Thyroid gland (tissue), 4 donors: ENCODE measurements at places on chromosomes 5 and 9.

GRCh38 chr5:60835554-60835953 is 8.5 kb downstream of the ELOVL7 start:
- no peaks in the 10 kb centered on the region for H3K36me3 ChIP-seq
- H3K27me3 ChIP-seq = no peaks in the 10 kb centered on the region
- no peaks in the 10 kb centered on the region for H3K4me1 ChIP-seq

GRCh38 chr9:76665458-76665857 is 98.8 kb upstream of the PCA3 start:
- H3K4me1 ChIP-seq = no peaks in the 10 kb centered on the region
- H3K4me3 ChIP-seq = no peak overlapping the region
- no peak for DNase-seq
- H3K27me3 ChIP-seq = no peaks in the 10 kb centered on the region
- no peaks in the 10 kb centered on the region for H3K36me3 ChIP-seq

DNA sequence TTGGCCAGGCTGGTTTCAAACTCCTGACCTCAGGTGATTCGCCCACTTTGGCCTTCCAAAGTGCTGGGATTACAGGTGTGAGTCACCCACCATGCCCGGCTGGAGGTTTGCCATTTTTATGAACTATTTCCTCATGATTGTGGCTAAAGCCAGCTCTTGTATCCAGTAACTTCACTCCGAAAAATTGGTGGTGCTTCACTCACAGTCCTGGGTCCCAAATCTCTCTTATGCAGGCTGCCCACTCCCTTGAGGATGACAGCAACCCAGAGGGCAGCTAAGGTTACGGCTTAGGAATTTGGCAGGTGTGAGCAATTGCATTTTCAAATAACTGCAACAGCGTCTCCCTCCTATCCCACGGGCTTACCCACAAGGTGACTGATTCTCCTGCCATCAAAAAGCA is 23.4 kb upstream of the FUBP3 start:
- H3K27ac ChIP-seq = no peak overlapping the region
- no peak overlapping the region for H3K4me3 ChIP-seq
- DNase-seq = no peak
- peaks cover 3% of the 10 kb centered on the region for H3K4me1 ChIP-seq

- no peaks in the 10 kb centered on the region for H3K36me3 ChIP-seq
- H3K27me3 ChIP-seq = no peaks in the 10 kb centered on the region
- DNase-seq = no peak
- no peaks in the 10 kb centered on the region for H3K4me1 ChIP-seq
Observed at GRCh38 chr9:6910497-6910896, 152.7 kb downstream of the KDM4C start.

DNA sequence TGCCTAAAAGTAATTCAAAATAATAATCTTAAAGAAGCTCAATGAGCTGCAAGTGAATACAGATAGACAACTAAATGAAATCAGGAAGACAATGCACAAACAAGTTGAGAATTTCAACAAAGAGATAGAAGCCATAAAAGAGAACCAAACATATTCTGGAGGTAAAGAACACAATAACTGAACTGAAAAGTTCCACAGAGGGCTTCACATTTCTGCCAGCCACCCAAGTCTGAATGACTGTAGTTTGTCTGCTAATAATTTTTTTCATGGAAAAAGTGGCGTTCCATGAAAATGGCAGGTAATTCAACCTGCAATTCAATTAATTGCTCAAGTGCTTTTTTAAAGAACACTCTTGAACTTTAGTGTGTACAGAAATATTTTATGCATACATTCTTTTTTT is 251.3 kb downstream of the KDM4C start:
- no peak for DNase-seq
- H3K36me3 ChIP-seq = peaks cover 10% of the 10 kb centered on the region
- H3K4me3 ChIP-seq = no peak overlapping the region
- no peak overlapping the region for H3K27ac ChIP-seq
- H3K27me3 ChIP-seq = no peaks in the 10 kb centered on the region

- no peaks in the 10 kb centered on the region for H3K36me3 ChIP-seq
- no peak for DNase-seq
- peaks cover 86% of the 10 kb centered on the region for H3K4me1 ChIP-seq
Observed at GRCh38 chr5:139660923-139661814, 13.0 kb downstream of the CXXC5 start.

GRCh38 chr5:98904780-98905179 is 24.0 kb downstream of the CHD1 start:
- H3K27ac ChIP-seq = no peak overlapping the region
- peaks cover 11% of the 10 kb centered on the region for H3K36me3 ChIP-seq
- no peaks in the 10 kb centered on the region for H3K27me3 ChIP-seq

GRCh38 chr5:75366787-75367186 is 29.8 kb downstream of the HMGCR start:
- no peak overlapping the region for H3K4me3 ChIP-seq
- no peaks in the 10 kb centered on the region for H3K27me3 ChIP-seq
- DNase-seq = no peak
- no peaks in the 10 kb centered on the region for H3K36me3 ChIP-seq
- peaks cover 32% of the 10 kb centered on the region for H3K4me1 ChIP-seq

DNA sequence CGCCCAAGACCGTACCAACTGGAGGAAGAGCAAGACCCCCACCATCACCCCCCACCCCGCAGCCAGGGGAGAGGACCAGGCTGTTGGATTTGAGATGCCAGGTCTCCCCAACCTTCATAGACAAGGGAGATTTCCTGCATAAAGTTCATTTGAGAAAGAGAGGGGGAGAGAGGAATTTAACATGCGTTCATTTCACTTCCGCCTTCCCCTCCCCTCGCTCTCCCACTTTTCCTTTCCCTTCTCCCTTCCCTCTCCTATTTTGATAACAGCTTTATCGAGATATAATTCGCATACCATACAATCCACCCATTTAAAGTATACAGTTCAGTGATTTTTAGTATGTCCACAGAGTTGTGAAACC is 4.2 kb upstream of the NKX2-5 start:
- H3K27ac ChIP-seq = no peak overlapping the region
- H3K27me3 ChIP-seq = peaks cover 83% of the 10 kb centered on the region
- no peak overlapping the region for H3K4me3 ChIP-seq
- no peaks in the 10 kb centered on the region for H3K36me3 ChIP-seq

DNA sequence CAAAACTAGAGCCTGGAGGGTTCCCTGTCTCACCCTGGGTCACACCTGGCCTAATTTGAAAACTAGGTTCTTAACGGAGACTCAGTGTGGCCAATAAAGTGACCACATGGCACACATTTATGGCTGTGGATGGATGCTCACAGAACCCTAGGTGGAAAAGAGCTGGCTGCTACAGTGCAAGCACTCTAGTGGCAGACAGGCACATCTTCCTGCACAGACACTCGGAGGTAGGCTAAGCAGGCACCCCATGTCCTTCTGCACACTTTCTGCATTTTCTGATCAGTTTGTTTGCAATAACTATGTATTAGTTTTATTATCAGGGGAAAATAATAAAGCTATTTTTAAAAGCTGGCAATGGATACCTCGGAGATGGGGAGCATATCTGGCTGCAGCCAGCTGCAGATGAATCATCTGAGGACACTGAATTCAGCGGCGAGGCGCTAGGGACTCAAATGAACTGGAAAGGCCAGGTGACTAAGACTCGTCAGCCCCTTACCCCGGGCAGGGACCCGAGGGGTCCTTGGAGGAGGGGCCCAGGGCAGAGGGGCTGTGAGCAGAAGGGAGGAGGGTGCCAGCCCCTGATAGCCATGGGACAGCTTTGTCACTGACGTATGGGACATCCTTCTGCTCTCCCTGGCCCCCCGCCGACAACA is 96.2 kb downstream of the OLFM1 start:
- no peak for DNase-seq
- no peak overlapping the region for H3K4me3 ChIP-seq
- no peaks in the 10 kb centered on the region for H3K27me3 ChIP-seq
- no peak overlapping the region for H3K27ac ChIP-seq
- peaks cover 14% of the 10 kb centered on the region for H3K4me1 ChIP-seq
- no peaks in the 10 kb centered on the region for H3K36me3 ChIP-seq

GRCh38 chr9:107648153-107648715 is 158.7 kb upstream of the KLF4 start:
- H3K4me1 ChIP-seq = no peaks in the 10 kb centered on the region
- H3K27me3 ChIP-seq = no peaks in the 10 kb centered on the region
- H3K4me3 ChIP-seq = no peak overlapping the region
- H3K27ac ChIP-seq = no peak overlapping the region
- no peaks in the 10 kb centered on the region for H3K36me3 ChIP-seq

DNA sequence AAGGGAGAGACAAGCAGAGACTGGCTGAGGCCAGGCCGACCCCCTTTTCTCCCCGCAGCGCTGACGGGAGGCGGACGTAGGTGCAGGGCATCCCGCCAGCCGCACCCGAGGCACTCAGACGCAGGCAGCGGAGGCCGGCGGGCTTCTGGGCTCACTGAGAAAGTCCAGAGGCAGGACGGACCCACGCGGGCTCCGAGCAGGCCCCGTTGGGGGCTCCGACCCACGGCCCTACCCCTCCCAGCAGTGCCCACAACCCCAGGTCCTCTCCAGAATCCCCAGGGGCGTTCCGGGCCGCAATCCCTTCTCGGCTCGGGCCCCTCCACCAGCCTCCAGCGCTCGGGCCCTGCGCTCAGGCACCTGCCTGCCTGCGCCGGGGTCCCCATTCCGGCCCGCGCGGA is 543 bp downstream of the MTMR12 start:
- peak overlapping the region; percentile 95 for H3K27ac ChIP-seq
- DNase-seq = peak; percentile 79
- H3K4me1 ChIP-seq = peaks cover 37% of the 10 kb centered on the region
- H3K4me3 ChIP-seq = peak overlapping the region; percentile 66
- H3K36me3 ChIP-seq = no peaks in the 10 kb centered on the region

GRCh38 chr5:137320056-137321045 is 178.8 kb downstream of the SPOCK1 start:
- no peak overlapping the region for H3K4me3 ChIP-seq
- H3K27me3 ChIP-seq = no peaks in the 10 kb centered on the region
- H3K36me3 ChIP-seq = no peaks in the 10 kb centered on the region
- DNase-seq = peak; percentile 52

DNA sequence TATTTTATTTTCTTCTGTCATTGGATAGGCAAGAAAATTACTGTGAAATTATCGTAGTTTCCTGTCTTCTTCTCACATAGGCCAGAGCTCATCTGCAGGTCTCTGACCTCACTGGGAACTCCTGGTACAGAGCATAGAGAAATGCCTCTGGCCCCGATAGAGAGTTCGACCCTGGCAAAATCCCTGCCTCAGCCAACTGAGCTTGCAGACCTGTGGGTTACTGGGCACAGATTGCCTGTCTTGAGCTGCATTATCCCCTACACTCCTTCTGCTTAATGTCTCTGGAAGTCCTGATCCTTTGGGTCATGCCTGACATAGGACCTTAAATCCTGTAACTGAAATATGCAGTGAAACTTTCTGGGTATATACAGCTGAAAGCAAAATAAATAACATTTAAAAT is 439.3 kb upstream of the CTNND2 start:
- no peak overlapping the region for H3K27ac ChIP-seq
- no peaks in the 10 kb centered on the region for H3K4me1 ChIP-seq
- no peak overlapping the region for H3K4me3 ChIP-seq
- no peaks in the 10 kb centered on the region for H3K36me3 ChIP-seq
- no peak for DNase-seq

DNA sequence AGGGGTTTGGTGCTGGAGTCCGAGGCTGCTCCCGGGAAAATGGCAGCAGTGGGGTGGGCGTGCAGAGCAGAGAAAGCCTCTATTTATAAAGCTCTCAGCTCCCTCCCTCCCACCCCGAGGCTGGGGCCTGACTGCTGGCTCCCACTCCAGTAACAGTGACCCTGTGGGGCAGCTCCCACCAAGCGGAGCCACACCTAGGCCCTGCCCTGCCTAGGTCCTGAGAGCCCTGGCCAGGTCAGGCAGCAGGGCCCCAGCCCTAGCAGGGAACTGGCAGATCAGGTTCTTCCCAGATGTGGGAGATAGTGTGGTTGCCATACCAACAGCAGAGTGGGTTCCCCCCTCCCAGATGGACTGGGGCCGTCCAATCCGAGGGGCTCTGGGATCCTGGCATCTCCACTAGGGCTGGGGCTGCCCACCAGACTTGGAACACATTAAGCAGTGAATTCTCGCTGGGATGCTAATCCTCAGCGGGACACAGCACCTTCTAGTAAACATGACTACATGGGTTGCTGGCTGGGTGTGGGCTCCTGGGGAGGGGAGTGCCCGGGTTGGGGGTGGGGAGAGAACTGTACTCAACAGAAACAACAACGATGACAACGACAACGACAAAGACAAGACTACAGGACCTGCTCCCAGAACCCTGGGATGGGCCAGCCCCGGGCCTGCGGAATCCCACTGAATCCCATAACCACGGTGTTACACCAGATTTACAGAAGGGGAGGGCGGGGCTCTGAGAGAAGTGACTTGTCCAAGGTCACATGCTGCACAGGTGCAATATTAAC is 1.5 kb downstream of the SH3GLB2 start:
- H3K27me3 ChIP-seq = no peaks in the 10 kb centered on the region
- no peaks in the 10 kb centered on the region for H3K36me3 ChIP-seq
- H3K4me1 ChIP-seq = peaks cover 16% of the 10 kb centered on the region
- DNase-seq = peak; percentile 35
- H3K4me3 ChIP-seq = peak overlapping the region; percentile 51

DNA sequence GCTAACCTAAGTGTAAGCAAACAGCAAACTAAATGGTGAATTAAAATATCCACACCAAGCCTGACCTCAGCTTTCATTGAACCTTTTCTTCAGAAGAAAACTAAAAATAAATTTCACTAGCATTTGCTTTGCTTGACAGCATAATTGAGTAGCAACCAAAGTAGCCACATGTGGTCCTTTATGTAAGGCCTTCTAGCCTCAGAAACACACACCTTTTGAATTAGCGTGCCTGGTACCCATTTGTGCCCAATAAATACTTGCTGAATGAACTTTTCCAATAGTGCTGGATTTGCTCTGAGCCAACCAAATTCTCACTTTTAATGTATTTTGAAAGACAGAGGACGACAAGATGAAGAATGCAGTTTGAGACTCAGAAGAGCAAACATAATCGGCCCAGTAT is 2.1 kb upstream of the NIPBL start:
- no peak overlapping the region for H3K4me3 ChIP-seq
- no peaks in the 10 kb centered on the region for H3K27me3 ChIP-seq
- no peak for DNase-seq
- H3K27ac ChIP-seq = peak overlapping the region; percentile 98
- H3K36me3 ChIP-seq = no peaks in the 10 kb centered on the region
- H3K4me1 ChIP-seq = peaks cover 23% of the 10 kb centered on the region

DNA sequence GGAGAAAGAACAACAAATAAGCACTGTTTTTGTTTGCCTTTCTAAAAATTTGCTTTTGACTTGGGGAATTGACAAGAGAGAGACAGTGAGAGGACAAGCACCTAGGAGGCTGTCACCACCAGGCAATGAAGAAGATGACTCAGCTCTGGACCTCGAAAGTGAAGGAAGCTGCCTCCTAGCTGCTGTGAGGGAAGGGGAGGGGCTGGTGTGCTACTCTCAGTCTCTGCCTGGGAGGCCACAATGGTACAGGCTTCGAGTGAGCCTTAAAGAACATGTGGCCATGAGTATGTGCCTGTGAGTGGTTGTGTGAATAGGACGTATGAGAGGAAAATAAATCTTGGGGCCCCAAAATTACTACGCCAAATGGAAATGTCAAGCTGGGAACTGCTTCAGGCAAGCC is 7.1 kb upstream of the PLK2 start:
- DNase-seq = no peak
- no peak overlapping the region for H3K27ac ChIP-seq
- H3K36me3 ChIP-seq = no peaks in the 10 kb centered on the region
- no peak overlapping the region for H3K4me3 ChIP-seq
